ENCODE measurements at places on chromosomes 3 and 15.
A peak's percentile ranks its signal among the peaks of the same experiment; 100 is the strongest.

DNA sequence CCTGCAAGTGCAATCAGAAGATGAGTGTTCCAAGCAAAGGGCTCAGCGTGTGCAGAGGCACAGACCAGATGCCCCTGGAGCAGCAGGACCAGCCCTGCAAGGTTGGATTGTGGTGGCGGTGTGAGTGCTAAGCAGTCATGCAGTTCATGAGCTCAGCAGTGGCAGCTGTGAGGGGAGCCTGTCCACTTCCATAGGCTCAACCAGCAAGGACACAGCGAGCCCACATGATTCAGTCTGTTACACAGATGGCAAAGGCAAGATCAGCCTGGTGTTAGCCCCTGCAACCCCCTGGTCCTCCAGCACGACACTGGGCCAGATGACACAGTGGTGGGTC lies 95.9 kb upstream of the PRR23E start:
- DNase-seq: no peak

DNA sequence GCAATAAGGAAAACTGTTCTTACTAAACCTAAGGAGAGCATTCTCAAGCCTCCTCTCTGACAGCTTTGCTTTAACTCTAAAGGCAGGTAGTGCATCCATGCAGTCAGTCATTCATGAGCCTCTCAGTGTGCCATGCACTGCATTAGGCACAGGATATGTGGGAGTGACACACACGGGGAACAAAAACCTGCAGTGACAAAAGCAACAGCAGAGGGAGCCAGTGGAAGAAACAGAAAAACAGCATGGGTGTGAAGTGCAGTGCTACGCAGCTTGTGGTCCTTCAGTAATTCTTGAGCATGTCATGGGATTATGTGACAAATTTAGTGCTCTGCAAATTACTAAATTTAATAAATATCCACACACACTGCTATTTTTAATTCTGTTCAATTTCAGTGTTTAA lies 230.7 kb downstream of the BBX start:
- DNase-seq: peak; percentile 8

DNA sequence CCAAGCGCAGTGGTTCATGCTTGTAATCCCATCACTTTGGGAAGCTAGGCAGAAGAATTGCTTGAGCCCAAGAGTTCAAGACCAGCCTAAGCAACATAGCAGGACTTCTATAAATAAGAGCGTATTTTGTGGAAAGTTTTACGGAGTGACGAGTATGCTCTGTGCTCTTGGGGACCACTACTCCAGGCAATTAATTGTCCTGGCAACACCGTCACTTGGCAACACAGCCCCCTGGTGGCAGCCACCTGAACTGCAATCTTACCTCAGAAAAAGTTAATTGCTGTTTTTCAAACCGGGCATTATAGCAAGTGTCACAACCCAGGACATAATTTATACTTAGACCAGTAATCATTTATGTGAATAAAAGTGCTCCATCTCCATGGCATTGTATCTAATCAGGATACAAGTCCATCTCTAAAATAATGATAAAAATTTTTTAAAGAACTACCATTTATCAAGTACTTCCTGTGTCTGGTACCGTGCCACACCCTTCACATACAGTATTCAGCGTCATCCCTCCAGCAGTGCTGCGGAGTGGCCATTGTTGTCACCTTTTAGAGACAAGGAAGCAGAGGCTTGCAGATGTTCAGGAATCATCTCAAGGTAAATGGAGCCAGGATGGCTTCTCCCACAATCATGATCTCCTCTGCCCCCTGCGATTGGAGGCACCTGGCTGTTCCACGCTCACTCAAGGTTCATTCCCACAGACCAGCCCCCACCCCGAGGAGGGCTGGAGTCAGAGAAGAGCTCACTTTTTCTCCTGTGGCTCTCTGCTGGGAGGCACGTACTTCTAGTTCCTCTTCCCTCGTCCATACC lies 34.5 kb downstream of the PLA2G4D start:
- DNase-seq: peak; percentile 76

- DNase-seq: no peak
These were observed 25.1 kb upstream of the MTMR10 start for GRCh38 chr15:31016446-31016915.

DNA sequence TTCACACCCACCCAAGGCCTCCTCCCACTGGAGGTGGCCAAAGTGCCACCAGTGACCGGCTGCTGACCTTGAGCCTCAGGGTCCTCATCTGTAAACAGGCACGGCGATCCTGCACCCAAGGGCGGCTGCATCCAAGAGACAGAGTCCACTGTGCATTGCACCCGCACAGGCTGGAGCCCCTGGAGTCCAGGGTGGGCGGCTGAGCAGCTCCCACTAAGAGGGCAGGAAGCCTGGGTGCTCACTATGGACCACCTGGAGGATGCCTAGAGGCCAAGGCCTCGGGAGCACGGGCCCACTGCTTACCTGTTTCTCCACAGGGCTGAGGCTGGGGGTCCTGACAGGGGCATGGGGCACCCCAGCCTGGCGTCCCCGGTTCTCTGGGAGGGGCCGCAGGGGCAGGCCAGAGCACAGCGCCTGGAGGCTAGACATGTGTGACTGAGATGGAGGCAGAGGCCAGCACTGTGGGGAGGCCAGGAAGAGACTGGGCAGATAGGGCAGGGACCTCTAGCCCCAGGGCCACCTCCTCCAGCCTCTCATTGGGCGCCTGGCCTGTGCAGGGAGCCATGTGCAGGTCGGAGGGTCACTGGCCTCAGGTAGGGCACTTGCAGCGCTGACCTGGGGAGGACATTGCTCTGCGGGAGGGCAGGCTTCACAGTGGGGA lies at the start of gene UROC1:
UROC1 (minus strand) TSS at position 483 of the 661 bp plus-strand sequence; CDS start at position 429, 54 bp downstream.
- DNase-seq: no peak

- DNase-seq: no peak
These were observed 288.2 kb upstream of the ZNF385D start for GRCh38 chr3:22039161-22039560.

GRCh38 chr3:48367201-48367600 lies 4.8 kb upstream of the FBXW12 start:
- no peak for DNase-seq

- no peak for DNase-seq
These were observed 427.5 kb downstream of the TUSC7 start for GRCh38 chr3:117137065-117137464.

- no peak for DNase-seq
These were observed 13.3 kb downstream of the GRAMD2A start for GRCh38 chr15:72184165-72184811.

GRCh38 chr3:133924041-133924440 lies 28.4 kb upstream of the RAB6B start:
- no peak for DNase-seq

DNA sequence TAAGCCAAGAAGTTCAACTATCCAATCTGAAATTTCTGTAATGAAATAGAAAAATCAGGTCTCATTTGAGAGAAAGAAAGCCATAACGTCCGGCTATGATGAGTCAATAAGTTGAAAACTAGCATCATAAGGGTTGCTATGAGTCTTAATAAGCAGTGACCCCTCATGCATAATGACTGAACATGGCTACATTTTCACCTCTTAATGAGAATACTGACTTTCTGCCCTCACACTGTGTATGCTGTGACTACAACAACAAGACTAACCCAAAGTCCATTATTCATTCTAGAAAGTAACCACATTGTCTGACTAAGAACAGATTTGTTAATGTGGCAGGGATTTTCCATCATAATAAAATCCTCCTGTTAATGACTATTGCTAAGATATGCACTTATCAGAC lies 884.0 kb upstream of the CADM2 start:
- DNase-seq: no peak

DNA sequence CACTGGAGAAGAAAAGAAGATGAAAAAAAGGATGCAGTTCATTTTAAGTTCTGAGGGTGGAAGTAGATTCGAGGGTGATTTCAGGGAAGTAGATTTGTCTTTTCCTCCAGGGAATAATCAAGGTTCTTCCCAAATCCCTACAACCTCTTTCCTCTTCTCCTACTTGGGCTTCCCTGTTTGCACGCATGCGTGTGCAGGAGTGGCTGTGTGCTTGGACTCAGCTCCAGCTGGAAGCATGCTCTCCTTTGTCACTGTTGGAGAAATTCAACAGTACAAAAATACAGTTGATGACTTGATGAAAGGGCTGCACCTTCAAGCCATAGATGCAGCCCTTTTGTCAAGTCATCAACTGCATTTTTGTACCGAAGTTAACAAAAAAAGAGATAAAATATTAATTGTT lies 3.8 kb downstream of the OR5K2 start:
- DNase-seq: no peak

GRCh38 chr15:66169023-66169422 lies 84.5 kb downstream of the MEGF11 start:
- DNase-seq: no peak

GRCh38 chr3:48215466-48215865 lies 7.8 kb upstream of the CAMP start:
- DNase-seq: no peak

GRCh38 chr3:127484601-127485388 lies 105.7 kb downstream of the TPRA1 start:
- DNase-seq: peak; percentile 23

GRCh38 chr3:44883213-44883955 lies 9.0 kb downstream of the TGM4 start:
- DNase-seq: no peak

DNA sequence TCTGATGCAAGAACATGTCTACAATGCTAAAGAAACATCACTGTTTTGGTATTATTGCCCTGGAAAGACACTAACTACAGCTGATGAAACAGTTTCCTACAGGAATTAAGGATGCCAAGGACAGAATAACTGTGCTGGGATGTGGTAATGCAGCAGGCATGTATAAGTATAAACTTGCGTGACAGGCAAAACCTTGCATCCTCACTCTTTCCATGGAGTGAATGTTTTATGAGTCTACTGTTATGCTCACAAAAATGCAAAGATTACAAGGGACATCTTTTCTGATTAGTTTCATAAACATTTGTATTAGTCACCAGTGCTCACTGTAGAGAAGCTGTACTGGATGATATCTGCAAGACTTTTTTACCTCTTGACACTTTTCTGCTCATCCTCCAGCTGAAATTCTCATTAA lies 143.6 kb downstream of the NAALADL2 start:
- no peak for DNase-seq

GRCh38 chr3:189567322-189567721 lies 63.9 kb upstream of the TP63 start:
- no peak for DNase-seq

GRCh38 chr3:59600631-59601030 lies 550.8 kb upstream of the CFAP20DC start:
- no peak for DNase-seq

GRCh38 chr15:25863111-25863967 lies at the start of gene ATP10A:
Gene ATP10A (minus strand): TSS chr15:25863327. CDS start chr15:25863096, 231 bp downstream.
- peak; percentile 75 for DNase-seq

DNA sequence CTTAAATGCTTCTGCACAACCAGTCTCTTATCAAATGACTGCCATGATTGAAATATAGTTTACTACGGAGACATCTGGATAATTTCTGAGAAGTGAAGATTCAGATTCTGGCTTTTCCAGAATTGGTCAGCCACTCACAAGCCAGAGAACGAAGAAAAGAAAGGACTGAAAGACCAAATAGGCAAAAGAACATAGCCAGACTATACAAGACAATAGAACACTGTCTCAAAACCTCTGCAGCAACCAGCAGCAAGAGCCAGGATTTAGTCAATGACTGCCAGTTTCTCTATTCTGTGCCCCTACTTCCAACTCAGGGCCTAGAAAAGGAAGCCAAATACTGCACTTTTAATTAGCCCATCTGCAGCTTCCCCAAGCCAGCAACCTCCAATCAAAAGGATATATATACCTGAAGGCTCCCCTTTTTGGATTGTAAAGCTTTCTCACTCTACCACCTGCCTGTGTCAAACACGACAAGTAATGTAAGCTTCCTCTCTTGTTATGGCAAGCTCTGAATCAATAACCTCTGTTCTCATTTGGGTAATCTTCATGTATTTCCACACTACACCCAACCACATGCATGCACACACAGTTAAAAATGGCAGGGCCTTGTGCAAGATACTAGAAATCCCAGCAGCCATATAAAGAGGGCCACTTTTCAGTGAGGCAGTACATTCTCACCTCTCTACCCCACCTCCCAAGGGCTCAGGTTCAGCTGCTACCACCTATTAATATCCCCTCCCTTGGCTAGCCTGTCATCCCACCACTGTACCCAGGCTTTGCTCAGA lies 97.1 kb downstream of the ERC2 start:
- DNase-seq: no peak

DNA sequence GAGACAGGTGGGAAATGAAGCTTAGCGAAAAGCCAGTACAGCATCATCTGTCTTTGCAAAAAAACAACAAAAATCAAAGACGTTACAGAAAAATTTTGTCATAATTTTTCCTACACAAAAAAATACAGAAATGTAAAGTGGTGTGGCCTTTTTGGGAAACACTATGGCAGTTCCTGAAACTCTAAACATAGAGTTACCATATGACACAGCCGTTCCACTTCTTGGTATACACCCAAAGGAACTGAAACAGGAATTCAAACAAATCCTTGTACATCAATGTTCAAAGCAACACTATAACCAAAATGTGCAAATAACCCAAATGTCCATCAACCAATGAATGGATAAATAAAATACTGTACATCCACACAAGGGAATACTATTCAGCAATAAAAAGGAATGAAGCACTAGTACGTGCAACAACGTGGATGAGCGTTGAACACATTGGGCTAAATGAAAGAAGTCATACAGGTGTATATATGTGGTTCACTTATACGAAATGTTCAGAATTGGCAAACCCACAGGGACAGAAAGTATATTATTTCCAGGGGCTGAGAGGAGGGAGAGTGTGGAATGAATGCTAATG lies 46.8 kb downstream of the GLB1 start:
- DNase-seq: no peak

GRCh38 chr3:150543531-150543930 lies 2.8 kb downstream of the SERP1 start:
- no peak for DNase-seq

DNA sequence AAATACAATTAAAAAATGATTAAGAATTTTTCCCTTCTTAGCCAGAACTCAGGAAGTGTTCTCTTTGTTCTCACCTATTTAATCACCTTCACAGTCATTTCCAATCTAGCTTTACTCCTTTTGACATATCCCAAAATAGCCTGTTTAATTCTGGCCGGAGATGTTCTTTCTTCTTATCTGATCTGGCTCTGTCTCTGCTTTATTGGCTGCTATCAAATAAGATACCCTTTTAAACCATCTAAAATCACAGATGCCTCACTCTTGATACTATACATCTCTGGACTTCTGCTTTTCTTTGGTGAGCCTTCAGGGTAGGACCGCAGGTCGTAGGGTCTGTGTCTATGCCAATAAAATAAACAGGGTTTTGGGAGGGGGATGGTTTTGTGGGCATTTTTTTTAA lies 319.2 kb upstream of the SEMA6D start:
- no peak for DNase-seq

- no peak for DNase-seq
These were observed 426.1 kb downstream of the IL5RA start for GRCh38 chr3:2684046-2684445.

DNA sequence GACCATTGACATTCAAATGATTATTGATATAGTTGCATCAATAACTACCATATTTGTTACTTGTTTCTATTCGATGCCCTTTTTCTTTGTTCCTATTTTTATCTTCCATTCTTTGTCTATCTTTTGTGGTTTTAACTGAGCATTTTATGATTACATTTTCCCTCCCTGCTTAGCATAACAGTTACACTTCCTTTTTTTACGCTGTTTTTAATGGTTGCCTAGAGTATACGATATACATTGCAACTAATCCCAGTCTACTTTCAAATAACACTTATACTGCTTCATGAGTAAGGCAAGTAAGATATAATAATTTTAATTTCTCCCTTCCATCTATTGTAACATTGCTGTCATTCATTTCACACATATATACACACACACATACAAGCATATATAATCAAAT lies 26.3 kb downstream of the COL6A6 start:
- DNase-seq: no peak

GRCh38 chr3:196220587-196220986 lies 4.3 kb downstream of the SLC51A start:
- DNase-seq: no peak
